NCI-H2227 treated with DMSO at 0.1 percent for 48 hours (cell line): ENCODE measurements at places on chromosomes 4 and X.

- DNase-seq: no peak
These were observed 11.9 kb downstream of the CA5B start for GRCh38 chrX:15749642-15750610.

GRCh38 chrX:131728295-131729145, 184.6 kb downstream of the OR13H1 start:
- peak; percentile 18 for DNase-seq

DNA sequence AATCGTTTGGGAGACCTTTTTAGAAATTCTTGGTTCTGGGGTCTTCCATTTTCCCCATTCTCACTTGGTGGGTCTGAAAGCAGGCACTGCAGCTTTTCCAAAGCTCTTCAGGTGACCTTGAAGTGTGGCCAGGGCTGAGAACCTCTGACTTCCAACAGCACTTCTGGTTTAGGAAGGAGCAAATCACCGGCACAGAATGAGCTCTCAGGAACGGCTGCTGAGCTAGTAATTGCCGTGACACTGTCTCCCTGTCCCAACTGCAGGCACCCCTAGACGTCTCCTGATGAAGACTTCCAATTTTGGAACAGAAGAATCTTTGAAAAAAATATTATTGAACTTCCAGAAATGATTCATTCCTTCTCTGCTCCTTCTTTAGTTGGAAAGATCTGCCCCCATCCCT, 31.3 kb downstream of the CD38 start:
- DNase-seq: no peak

DNA sequence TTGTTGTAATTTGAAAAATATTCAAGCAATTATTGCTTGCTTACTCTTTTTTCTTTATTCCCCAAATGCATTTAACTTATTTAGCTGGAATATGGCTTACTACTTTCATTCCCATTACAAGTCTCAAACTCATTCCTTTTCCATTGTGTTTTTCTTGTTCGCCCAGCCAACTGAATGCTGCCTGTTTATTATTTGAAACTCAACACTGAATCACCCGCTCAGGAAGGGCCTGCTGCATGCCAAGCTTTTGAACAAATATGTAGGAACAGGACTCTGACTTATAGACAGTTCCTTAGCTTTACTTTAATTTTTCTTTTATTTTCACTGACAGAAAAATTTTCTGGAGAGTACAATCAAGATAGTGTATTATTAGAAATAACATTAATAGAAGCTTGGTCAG, 12.9 kb downstream of the PCDH18 start:
- no peak for DNase-seq

DNA sequence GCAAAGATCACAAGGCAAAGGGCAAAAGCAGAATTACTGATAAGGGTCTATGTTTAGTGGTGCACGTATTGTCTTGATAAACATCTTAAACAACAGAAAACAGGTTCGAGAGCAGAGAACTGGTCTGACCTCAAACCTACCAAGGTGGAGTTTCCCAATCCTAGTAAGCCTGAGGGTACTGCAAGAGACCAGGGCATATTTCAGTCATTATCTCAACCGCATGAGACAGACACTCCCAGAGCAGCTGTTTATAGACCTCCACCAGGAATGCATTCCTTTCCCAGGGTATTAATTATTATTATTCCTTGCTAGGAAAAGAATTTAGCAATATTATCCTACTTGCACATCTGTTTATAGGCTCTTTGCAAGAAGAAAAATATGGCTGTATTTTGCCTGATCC, 51.5 kb downstream of the NPNT start:
- DNase-seq: no peak

DNA sequence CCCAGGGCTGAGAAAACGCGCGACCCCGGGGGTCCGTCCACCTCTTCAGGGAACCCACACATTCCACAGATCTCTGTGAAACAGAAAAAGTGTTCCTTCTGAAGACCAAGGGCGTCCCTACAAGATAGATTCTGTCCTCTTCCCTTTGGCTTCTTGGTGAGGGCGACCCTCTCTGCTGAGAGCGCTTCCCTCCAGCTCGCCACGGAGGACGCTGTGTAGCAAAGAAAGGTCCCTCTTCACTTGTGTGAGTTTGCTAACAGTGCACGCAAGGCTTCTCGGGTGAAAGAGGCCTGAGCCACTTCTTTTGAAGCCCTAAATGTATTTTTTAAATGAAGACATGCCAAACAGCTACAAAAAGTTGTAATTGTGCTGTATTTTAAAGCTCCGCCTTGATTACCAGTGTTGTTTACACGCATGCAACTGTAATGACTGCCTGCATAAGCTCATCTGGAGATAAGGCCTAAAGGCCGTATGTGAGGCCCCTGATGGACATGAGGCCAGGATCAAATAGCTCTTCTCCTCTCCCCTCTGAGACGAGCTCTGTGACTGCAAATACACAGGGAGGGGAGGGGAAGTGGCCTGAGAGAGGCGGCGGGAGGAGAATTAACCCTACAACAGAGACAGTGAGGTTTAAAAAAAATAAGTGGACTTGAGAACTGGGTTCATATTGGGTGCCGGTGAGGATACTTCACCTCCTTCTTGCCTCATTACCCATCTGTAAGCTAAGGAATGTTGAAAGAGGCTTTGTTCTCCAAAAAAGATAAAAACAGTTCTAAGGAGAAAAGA, 95.5 kb downstream of the SOWAHB start:
- no peak for DNase-seq

- DNase-seq: no peak
These were observed 943.0 kb upstream of the PRKX start for GRCh38 chrX:4656419-4656818.

- no peak for DNase-seq
These were observed 4.6 kb downstream of the RAB33A start for GRCh38 chrX:130176354-130176776.

GRCh38 chr4:126708716-126709115, 924.0 kb upstream of the INTU start:
- DNase-seq: no peak

GRCh38 chr4:158836002-158836369, 67.2 kb downstream of the FNIP2 start:
- no peak for DNase-seq

- DNase-seq: no peak
These were observed 1639.6 kb upstream of the PCDH10 start for GRCh38 chr4:131509521-131509920.

- no peak for DNase-seq
These were observed 32.7 kb downstream of the ACE2 start for GRCh38 chrX:15567886-15568616.

DNA sequence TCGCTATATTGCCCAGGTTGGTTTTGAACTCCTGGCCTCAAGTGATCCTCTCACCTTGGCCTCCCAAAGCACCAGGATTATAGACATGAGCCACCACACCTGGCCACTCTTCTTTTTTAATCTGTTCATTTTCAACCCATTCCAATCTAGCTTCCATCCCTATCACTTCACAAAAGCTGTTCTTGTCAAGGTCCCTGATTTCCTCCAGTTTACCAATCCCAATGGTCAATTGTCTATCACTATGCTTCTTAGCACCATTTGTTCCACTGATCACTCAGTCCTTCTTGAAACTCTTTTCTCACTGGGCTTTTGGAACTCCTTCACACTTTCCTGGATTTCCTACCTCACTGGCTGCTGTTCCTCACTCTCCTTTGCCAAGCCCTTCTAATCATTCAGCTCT, 38.6 kb downstream of the PRPS1 start:
- DNase-seq: no peak

DNA sequence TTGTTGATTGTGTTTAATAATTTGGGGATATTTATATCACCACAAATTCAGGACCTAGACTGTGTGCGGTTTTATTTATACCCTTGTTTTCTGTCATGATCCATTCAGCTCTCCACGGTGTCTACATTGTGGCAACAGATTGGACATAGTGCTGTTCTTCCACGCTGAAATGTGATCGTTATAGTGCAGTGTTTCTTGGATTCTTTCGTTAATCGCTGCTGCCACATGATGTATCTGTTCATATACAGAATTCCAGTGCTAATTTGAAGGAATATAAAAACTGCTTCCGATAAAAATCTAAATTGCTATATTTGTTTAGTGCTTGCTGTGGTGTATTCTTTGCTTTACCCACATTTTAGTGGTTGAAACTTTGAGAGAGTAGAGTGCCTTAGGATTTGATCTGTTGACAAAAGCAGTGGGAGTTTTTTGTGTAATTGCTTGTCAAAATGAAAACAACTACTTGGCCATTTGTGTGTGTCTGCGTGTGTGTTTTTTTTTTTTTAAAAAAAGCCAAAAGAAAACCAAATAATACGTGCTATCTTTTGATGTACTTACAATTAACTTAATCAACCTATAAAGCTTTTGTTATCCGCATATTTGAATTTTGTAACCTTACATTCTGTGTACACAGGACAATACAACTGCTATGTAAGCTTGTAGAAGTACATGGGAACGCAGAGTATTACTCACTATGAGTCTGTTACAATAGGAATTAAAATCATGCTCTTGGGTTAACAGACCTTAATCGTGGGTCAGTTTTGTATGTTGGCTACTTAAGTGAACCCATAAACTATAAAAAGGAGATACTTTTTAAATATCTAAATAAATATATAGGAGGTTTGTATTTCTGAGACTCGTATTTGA, 353.3 kb downstream of the ARHGAP24 start:
- no peak for DNase-seq

- DNase-seq: no peak
These were observed 15.3 kb downstream of the PHEX start for GRCh38 chrX:22047468-22047867.

GRCh38 chr4:164571593-164572390, 182.1 kb upstream of the SMIM31 start:
- DNase-seq: no peak

DNA sequence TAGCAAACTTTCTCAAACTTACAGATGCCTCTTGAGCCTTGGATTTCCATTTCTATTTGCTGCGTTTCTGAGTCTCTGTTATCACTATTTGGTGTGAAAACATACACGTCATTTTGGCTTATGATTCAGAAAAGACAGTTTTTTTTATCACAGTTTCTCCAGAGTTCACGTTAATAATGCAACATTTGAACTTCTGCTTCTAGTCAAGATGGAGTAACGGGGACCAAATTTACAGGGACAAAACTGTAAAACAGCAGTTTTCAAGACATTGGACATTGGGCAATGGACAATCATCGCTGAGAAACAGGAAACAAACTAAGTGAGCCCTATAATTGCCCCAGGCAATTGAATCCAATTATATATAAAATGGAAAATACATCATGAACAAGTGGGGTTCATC, 36.2 kb upstream of the TASL start:
- no peak for DNase-seq

DNA sequence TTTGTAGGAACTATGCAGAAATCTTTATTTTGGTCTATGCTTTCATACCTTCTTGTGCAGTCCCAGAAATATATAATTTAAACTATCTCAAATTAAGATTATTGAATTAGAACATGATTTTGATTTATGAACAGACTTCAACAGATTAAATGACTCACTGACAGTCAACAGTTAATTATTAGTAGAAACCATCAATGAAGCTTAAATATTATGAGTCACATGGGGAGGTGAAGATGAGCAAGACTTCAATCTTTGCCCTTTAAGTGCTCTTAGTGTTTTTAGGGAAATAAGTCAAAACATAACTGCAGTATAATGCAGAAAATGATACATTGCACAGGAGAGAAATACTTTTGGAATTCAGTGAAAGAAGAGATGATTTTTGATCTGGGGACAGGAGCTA, 81.5 kb upstream of the BMP3 start:
- DNase-seq: no peak

GRCh38 chr4:25938787-25939186, 24.8 kb downstream of the SMIM20 start:
- no peak for DNase-seq

GRCh38 chr4:43855283-43855682, 593.3 kb downstream of the KCTD8 start:
- DNase-seq: no peak

GRCh38 chr4:113449410-113449974, 312.0 kb downstream of the CAMK2D start:
- DNase-seq: no peak

DNA sequence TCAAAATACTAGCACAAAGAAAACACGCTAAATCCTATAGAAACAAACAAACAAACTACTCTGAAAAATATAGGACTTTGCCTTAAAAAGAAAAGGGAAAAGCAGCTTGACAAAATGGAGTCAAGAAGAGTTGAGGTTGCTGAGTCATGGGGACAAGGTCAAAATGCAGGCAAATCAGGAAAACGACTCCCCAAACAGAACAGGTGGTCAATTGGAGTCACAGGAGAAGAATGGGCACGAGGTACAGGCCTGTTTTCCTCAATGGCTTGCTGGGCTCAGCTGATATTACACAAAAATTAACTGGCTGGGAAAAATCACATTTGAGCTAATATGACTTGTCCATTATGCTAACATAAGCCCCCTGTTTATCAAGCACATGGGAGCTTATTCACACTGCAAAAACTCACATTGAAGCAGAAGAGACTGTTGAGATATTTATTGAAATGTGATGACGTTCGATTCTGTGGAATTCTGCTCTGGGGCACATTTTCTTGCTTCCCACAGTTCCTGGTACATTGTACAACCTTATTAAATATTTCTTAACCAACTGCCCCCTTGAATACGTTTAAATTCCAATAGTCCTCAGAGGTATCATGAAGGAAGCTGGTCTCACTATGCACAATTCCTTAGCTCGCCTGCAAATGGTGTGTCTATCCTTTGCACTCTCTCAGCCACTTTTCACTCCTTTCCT, 1622.1 kb downstream of the STIM2 start:
- no peak for DNase-seq

DNA sequence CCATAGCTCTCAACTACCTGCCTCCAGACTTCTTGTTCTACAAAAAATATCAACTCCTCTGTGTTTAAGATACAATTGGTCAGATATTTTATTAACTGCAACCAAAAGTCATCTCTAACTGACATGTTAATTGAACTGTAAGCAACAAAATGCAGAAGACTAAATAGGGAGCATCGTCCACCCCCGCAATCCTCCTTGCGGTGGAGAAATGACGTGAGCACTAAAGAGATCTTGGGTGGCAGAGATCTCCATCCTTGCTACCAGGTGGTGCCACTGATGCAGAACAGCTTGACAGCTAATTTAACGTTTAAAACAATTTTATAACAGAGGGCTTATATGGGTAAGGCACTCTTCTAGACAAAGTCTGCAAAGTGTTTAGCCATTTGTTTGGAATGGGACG, 164.4 kb upstream of the FTHL17 start:
- no peak for DNase-seq

- no peak for DNase-seq
These were observed 45.4 kb downstream of the FGFRL1 start for GRCh38 chr4:1056671-1057402.

GRCh38 chrX:19245711-19246269, 97.9 kb upstream of the PDHA1 start:
- DNase-seq: no peak

- no peak for DNase-seq
These were observed 295.6 kb downstream of the SH2D1A start for GRCh38 chrX:124641737-124642491.

- DNase-seq: no peak
These were observed 65.9 kb downstream of the ZNF711 start for GRCh38 chrX:85309717-85310116.

- peak; percentile 62 for DNase-seq
These were observed 332.5 kb downstream of the PDGFC start for GRCh38 chr4:156638925-156639605.

- no peak for DNase-seq
These were observed 1209.7 kb upstream of the PABPC4L start for GRCh38 chr4:135411251-135411650.
